ENCODE measurements at places on chromosomes 3 and 15.

DNA sequence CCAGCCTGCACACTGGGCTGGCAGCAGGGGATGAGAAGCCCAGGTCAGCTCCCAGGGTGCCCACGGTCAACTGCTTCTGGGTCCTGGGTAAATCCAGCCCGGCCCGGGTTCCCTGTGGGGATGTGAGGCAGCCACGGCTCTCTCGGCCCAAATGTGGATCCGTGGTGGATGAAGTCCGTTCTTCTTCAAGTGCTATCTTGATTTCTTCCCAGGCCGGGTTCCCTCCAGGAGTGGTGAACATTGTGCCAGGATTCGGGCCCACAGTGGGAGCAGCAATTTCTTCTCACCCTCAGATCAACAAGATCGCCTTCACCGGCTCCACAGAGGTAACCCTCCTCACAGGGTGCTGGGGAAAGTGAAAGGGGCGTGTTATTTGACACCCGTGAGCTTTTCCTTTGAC, 16.1 kb downstream of the ALDH1A3 start:
- no peak for DNase-seq

- no peak for DNase-seq
Measured at GRCh38 chr3:67723863-67724262, 69.5 kb upstream of the SUCLG2 start.

GRCh38 chr3:194315965-194316361, 35.2 kb downstream of the CPN2 start:
- no peak for DNase-seq

GRCh38 chr3:177468816-177469215, 271.5 kb upstream of the TBL1XR1 start:
- no peak for DNase-seq

GRCh38 chr15:101237251-101237650, 14.6 kb downstream of the CHSY1 start:
- no peak for DNase-seq

DNA sequence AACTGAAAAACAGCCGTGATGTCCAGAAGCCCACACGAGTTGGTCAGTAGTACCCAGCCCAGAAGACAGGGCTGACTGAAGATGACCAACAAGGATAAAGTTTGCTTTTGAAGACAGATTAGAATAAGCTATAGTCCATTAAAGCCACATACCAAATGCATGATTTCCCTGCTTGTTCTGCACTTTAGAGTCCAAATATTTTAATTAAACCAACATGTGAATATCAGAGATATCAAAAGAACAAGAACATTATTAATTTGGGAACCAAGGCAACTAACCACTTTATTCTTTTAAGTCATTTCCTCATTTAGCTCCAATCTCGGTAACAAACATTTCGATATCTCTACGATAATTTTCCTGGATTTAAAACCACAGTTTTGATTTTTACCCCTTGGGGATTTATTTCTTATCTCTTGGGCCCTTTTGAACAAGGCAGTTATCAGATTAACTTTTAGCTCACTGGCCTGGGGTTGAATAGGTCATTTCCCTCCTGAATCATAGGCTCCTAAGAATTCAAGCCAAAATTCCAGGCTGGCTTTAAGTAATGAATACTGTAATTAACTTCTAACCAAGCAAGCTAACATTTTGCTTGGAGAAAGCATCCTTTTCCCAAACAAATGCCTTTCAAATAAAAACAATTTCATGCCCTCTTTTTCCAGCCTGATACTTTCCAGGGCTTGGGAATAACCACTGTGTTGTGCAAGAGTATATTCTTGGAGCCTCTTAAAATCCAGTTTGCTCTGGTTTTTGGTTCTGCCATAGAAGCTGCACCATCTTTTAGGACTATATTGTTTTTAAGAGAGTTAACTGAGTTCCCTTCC, 102.9 kb upstream of the NR2E3 start:
- no peak for DNase-seq

DNA sequence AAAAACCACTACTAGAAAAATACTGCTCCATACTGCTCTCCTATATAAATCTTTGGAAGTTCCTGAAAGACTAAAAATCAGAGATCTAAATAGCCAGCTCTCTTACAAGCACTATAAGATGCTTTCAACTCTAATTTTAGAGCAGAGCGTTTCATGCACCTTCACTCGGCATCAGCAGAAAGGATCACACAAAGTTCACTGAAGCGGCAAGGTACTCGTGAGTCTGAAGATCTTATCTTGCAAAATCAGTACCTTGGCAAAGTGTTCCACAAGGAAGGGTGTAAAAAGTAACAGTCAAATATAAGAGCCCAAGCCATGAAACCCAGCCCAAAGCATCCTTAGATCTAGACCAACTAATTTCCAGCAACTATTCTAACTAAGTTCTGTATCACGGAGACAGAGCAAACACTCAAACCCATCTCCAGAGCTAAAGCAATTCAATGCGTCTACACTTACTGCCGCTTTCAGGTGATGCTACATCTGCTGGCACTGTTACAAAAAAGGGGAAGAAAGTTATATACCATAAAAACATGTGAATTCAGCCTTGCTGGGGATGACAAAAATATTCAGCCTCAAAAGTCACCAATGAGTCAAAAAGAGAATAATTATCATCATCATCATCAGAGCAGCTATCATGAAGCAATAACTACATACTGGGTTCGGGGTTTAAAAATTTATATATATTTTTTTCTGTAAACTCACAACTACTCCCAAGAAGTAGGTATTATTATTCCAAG, 16.3 kb downstream of the VPS39 start:
- no peak for DNase-seq

GRCh38 chr15:75407083-75407482, 38.7 kb upstream of the MAN2C1 start:
- DNase-seq = no peak

GRCh38 chr3:177835008-177835407, 637.7 kb upstream of the TBL1XR1 start:
- DNase-seq = no peak

DNA sequence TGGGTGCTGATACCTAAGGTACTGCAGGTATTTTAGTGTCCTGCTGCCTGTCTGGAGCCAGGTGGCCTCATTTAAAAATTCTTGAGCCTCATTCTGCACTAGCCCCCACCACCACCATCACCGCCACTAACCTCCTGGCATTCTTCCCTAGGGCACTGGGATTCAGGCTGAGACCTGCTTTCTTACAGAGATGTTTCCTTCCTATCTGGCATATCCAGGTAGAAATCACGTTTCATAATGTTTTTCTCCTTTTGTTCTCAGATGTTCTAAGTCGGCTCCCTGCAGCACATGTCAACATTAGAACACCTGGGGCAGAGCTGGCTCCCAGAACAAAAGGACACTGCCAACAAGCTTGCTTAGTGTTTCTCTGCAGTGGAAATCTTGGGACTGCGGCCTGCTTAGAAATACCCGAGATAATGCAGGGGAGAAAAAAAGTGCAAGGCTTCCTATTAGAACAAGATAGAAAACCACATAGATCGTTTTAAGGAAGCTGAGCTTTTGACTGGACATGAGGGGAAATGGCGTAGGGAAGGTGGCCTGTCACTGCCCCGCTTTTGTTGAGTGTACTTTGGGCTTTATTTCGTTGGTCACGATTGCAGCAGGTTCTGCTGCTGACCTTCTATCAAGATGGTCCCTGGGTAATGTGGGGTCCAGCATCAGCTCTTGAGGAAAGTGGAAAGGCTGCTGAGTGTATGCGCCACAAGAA, 59.6 kb upstream of the PPARG start:
- no peak for DNase-seq

- DNase-seq = no peak
Measured at GRCh38 chr3:158731486-158731885, 771 bp downstream of the RARRES1 start.

DNA sequence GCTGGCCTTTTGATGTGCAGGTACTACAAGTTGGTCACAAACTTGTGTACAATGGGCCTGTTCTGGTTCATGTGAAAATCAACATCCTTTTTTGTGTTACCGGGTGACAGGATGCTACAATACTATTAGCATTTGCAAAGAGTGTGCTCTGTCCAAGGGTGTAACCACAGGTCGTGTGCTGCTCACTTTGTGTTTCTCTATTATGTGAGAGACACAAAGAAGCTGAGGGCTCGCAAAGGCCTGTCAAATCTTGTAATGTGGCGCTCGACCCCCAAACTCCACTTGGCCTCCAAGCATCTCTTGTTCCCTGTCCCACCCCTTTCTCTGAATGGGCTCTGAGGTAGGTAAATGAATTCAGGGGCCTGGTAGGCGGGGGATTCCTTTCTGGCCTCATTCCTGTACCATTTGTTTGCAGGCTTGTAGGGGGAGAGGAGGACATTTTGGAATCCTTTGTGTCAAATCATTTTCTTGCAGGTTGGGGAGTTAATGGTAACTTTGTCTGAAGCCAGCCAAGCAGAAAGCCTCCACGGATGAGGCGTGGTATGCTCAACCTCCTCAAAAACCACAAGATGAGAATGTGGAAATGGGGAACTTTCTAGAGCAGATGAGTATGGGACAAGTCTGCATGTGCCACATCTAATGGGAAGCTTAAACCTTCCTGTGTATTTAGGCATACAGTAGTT, 109.1 kb downstream of the OPA1 start:
- no peak for DNase-seq

Data from stimulated activated CD4-positive, alpha-beta T cell treated with anti-CD3 and anti-CD28 coated beads, Interleukin-1b, Interleukin-23, amount 100 ng/mL, for 24 hours (primary cell).